Renal pelvis (tissue), 12 donors: ENCODE measurements at places on chromosomes 11 and 22.

- DNase-seq: no peak
Measured at GRCh38 chr11:20303391-20303965, 60.0 kb upstream of the HTATIP2 start.

DNA sequence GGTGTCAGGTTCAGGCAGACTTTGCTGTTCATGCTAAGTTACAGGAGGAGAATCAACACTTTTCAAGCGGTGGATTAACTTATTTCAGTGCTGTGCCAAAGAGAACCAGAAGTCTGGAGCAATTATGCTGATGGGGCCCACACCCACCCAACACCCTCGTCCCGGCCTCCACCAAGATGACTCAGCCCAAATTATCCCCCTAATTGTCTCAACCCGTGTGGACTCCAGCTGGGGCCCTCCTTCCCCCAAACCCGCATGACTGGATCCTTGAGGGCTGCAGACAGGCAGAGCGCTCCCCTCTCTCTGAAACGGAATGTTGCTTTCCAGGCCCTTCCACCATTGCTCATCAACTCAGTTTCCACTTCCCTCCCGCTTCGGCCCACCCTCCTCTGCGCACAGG is 34.6 kb upstream of the MN1 start:
- no peak for DNase-seq

GRCh38 chr11:72308226-72309073 is 64.5 kb upstream of the PHOX2A start:
- DNase-seq: peak; percentile 26

- peak; percentile 81 for DNase-seq
Measured at GRCh38 chr11:12864316-12865156, 144.6 kb upstream of the RASSF10 start.

DNA sequence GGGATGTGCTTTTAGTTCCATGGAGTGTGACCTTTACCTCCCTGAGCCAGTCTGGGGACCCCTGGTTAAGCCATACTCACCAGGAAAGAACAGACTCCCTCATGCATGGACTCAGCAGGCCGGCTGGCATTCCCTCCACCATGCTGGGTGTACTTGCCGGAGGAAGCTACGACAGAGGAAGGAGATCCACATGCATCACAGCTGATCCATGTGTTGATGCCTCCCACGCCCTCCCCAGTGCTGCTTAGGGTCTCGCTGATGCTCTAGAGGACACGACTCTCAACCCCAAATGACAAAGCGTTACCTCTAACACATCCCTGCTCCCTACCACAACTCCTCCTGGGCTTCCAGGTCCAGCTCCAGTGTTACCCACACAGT is 39.8 kb downstream of the GAB4 start:
- no peak for DNase-seq

- no peak for DNase-seq
Measured at GRCh38 chr11:121207485-121208115, 85.0 kb upstream of the SC5D start.
